IMR-90 (cell line): ENCODE measurements at places on chromosomes 6 and 20. TPM values are rescaled to one million over a fixed set of nuclear protein-coding genes. Genes with fewer than 3 reads are reported as not detected.

- no peak for DNase-seq
Observed at GRCh38 chr6:20402342-20403069, 827 bp downstream of the E2F3 start.

DNA sequence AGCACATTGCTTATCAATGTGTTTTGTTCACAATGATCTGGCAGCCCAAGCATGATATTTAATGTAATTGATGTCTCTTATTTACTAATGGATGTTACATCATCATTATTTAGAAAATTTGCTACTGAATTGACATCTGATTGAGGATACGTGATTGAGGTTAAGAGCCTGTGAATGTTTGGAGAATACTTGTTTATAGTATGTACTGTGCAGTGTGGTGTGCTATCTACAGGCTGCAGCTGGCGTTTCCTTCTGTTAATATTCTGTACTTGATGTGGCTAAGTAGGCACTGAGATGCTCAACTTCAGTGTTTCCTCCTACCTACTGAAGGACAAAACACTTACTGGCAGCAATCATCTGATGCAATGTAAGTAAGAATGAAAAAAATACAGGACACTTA is 709.6 kb upstream of the FLRT3 start:
- no peak for DNase-seq

- peak; percentile 30 for DNase-seq
Observed at GRCh38 chr6:33772082-33772830, 16.7 kb downstream of the LEMD2 start.

DNA sequence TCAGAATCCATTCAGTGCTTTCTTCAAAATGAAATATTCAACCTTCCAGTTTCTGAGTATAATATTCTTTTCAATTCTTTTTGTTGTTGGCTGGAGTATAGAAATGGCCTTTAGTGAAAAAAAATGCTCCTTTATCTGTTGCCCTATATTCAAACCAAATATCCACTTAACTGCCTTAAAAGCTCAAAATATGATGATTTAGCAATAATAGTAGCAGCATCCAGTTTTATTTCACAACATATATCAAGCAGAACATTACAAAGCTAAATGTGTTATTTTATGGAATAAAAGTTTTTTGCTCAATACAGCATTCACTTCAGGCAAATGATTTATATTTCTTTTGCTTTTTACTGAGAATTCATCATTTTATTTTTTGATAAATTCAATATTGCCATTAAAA is 322.4 kb upstream of the EYS start:
- DNase-seq = no peak

GRCh38 chr20:38209736-38210405 is 44.8 kb upstream of the TGM2 start:
- DNase-seq = no peak

DNA sequence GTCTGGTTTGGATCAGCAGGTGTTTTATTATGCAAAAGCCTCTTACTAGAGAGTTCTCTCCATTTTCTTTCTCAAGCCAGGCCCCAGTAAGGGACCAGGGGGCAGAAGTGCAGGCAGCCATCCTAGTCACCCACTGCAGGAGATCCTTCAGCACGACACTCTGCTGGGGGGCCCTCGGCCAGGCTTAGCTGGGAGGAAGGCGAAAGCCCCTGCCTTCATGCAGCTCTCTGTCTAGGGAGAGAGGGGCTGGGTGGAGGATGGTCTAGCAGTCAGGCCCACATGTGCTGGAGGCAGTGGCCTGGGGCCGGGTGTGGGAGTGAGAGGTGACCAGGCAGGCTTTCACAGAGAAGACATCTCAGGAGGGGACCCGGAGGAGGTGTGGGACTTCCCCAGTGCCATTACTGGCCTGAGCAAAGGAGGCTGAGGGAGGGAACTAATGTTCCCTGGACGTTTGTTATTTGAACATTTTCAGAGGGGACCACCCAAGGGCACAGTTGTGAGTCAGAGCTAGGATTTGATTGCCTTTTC is 33.5 kb upstream of the VSTM2L start:
- no peak for DNase-seq

DNA sequence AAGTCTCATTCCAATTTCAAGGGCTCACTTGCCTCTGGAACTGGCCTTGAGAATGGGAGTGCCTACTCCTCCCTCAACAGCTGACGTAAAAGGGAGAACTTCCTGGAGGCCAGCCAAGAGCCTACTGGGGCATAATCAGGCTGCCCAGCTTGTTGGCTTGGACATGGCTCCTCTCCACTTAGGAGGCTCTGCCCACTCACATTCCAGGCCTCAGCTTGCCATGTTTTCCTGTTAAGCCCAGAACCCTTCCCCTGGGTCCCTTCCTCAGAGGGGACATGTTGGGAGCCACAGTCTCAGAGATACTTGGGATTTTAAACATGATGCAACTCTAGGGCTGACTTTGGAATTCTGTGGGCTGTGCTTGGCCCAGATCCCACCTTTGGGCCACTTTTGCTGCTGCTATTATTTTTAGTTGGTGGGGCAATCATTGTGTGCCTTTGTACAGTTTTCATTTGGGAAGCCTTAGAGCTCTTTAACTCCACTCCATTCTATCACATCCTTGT is 31.5 kb upstream of the ADTRP start:
- peak; percentile 79 for DNase-seq

DNA sequence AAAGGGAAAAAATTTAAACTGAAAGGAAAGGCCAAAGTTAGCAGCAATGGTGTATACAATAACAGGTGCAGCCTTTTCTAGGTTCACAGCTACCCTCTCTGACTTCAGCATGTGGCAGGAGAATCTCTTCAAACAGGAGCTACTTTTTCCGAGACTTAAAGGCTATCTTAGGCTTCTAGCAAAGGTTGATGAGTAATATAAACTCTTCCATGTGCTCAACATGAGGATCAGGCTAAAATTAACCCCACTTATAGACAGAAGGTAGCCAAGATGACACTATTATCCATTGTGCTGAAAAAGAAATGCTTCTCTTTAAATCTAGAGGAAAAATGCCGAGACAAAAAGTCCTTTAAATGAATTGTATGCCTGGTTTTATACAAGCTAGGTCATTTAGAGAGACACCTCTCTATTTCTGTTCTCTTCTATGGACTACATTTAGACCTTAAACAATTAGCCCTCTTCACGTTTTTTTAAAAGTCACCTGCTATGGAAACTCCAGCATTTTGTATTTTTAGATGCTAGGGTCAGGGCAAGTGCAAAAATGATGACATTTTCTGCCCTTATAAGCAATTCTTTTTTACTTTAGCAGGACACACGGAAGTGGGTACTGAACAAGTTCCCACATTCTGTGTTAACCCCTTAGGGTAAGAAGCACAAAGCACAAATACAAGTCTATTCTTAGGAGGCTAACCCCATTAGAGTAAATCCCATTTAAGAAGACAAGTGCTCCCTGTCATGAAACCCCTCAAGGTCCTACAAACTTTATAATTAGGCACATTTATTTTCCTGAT is 216.8 kb upstream of the CITED2 start:
- peak; percentile 63 for DNase-seq

- no peak for DNase-seq
Observed at GRCh38 chr20:12737900-12738299, 270.9 kb upstream of the SPTLC3 start.

DNA sequence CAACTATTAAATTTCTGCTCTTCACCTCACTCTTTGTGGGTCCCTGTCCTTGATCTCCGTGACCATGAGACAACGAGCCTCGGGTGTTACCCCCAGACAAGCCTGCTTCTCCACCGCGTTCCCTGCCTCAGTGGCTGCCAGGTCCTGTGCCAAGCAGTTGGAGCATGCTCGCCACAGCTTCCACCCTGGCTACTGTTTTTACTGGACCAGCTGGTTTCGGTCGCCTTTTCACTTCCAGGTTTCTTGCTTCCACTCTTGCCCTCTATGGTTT is 5.6 kb downstream of the TP53RK start:
- DNase-seq = no peak

Gene TFAP2A
- 7.1 and 8.6 TPM in 2 replicates for polyA plus RNA-seq

Gene EBF4
- polyA plus RNA-seq = 1.0 and 1.1 TPM in 2 replicates

Gene DDO
- 0.13 and 0.15 TPM in 2 replicates for polyA plus RNA-seq

Gene C6orf52
- polyA plus RNA-seq = 0.31 TPM in 1 of 2 replicates, not detected in the other

Gene VPS16
- 37.6 and 38.7 TPM in 2 replicates for polyA plus RNA-seq
